ENCODE measurements at places on chromosomes 4 and X.

GRCh38 chr4:73468170-73468569 lies 13.4 kb upstream of the AFM start:
- no peak for DNase-seq

DNA sequence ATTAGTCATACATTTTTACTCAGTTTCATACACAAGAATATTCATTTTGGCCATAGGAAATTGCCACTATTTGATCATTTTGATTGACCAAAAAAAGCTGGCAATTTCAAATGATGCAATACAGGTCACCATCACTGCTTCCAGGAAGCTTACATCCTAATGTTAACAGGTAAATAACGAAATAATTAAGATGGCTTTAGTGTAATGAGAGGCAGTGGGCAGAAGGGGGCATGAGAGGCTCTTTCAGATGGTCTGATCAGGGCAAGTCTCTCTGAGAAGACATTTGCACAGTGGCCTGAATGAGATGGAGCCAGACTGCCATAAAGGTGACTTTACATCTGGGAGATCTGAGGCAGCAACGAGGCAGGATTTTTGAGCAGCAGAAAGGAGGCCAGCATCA lies 170.7 kb downstream of the SLIT2 start:
- no peak for DNase-seq

DNA sequence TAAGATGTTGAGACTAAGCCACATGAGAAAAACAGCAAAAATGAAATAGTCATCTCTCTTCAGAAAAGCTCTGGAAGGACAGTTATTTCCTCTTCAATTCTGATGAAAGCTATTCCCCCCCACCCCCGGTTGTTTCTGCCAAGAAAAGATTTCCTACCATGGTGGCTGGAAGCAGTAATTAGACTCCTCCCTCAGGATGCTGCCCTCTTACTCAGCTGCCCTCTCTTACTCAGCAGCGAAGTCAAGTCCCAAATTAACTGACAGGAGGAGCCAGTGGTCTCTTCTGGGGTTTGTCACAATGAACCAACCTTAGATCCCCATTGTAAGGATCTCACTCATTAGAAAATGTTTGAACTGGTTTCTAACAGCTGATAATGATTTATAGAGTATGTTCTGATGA lies 38.0 kb downstream of the GPM6B start:
- DNase-seq = no peak

- DNase-seq = no peak
Observed at GRCh38 chrX:22300130-22300529, 27.4 kb downstream of the CBLL2 start.

DNA sequence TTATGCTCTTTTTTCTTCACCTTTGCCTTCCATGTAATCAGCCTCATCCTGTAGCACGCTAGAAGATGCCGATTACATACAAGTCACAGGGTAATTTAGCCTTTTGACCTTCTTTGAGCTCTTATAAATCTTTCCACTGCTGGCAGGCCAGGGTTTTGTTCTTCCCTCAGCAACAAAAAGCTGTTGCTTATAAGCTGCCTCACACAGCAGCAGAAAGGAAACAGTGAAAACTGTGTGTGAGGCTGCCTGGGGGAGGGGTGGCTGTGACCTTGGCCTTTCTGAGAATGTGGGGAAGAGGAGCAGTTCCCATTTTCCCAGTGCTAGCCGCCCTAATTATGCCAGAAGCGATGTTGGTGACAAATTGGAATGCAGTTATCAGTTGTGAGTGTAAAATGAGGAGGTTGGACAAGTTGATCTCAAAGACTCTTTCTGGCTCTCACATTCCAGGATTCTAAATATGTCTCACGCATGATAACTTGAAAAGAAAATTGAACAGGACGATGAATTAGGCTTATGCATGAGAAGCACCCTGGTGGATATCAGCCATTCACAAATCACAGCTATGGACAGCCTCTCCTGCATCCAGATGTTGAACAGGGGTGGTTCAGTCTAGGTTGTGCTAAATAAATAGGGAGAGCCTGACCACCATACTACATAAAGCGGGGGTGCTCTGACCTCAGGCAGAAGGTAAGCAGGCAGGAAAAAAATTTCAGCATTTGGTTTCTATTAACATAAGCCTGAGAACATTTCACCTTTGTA lies 25.7 kb downstream of the SLITRK2 start:
- no peak for DNase-seq

- DNase-seq = no peak
Observed at GRCh38 chr4:15805583-15806517, 27.7 kb downstream of the CD38 start.

- no peak for DNase-seq
Observed at GRCh38 chr4:104365618-104366017, 129.1 kb downstream of the CXXC4 start.

DNA sequence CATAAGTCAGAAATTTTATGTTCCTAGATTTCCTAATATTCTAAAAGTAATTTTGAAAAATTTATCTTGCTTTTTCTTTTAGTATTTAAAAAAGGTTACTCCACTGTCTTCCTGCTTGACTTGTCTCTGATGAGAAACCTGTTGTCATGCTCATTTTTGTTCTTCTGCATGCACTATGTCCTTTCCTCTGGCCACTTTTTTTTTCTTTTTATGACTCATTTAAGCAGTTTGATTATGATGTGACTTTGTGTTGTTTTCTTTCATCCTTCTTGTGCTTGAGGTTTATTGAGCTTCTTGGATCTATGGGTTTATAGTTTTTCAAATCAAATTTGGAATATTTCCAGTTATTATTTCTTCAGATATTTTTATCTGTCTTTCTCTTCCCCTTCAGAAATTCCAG lies 12.0 kb upstream of the UFSP2 start:
- DNase-seq = no peak

DNA sequence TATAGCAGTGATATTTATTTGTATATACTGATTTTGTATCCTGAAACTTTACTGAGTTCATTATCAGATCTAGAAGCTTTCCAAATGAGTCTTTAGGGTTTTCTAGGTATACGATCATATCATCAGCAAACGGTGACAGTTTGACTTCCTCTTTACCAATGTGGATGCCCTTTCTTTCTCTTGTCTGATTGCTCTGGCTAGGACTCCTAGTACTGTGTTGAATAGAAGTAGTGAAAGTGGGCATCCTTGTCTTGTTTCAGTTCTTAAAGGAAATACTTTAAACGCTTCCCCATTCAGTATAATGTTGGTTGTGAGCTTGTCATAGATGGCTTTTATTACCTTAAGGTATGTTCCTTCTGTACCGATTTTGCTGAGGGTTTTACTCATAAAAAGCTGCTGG lies 37.5 kb downstream of the CBR4 start:
- DNase-seq = no peak

GRCh38 chrX:133880032-133880443 lies 105.4 kb downstream of the GPC3 start:
- no peak for DNase-seq

Measured in GM19239 (cell line).